ENCODE measurements at places on chromosomes 5 and 9. TPM values are rescaled to one million over a fixed set of nuclear protein-coding genes. Genes with fewer than 3 reads are reported as not detected.

The SAPCD2 gene
- 3.7 TPM for total RNA-seq

The G3BP1 gene
- 201 TPM for total RNA-seq

The TYRP1 gene
- total RNA-seq, result 2.5 TPM

The PDE6A gene
- not detected for total RNA-seq

The PITX1 gene
- 3.5 TPM for total RNA-seq

The IFNB1 gene
- not detected for total RNA-seq
